ENCODE measurements at places on chromosomes 1 and 21. TPM values are rescaled to one million over a fixed set of nuclear protein-coding genes. Genes with fewer than 3 reads are reported as not detected.

Gene SPATA17
- polyA plus RNA-seq: 1.1 TPM

Gene DPT
- 0.06 TPM for polyA plus RNA-seq

Gene XPR1
- polyA plus RNA-seq: 33.9 TPM

DNA sequence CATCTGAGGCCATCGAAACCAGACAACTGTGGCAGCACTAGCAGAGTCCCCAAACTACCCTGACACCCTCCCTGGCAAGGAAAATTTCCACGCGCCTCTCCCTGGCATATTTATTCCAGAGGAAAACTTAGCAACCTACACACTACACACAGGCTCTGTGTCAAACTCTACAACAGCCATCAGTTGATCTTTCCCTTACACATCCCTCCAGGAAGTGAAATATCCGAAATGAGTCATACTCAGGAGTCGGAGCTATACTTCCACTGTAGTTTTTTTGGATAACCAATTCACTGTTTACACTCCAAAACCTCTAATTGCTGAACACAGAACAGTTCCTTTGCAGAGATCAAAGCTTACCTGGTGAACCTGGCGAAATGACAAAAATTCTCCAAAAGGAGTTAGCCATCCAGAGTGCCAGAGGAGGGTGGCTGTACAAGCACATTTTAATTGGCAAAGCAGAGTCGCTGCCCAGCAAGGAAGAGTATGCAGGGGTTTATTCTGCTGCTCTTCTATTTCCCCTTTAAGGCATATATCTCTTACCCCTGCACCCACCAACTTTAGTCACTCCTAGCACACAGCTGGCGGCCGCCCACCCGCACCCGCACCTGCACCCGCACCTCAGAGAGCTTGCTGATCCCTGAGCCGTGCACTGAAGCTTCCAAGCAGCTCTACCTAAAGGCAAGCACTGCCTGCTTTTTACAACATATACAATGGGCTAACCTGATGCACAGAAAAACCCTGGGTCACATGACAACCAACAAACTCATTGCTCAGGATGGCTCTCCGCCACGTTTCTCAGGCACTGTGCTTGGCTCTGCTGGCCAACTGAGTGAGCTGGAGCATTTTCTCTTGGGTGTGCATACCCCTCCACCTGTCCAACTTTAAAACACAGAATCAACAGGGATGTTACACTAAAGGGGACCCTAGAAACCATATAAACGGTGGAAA lies 54.9 kb downstream of the CAPZB start:
- DNase-seq: no peak

DNA sequence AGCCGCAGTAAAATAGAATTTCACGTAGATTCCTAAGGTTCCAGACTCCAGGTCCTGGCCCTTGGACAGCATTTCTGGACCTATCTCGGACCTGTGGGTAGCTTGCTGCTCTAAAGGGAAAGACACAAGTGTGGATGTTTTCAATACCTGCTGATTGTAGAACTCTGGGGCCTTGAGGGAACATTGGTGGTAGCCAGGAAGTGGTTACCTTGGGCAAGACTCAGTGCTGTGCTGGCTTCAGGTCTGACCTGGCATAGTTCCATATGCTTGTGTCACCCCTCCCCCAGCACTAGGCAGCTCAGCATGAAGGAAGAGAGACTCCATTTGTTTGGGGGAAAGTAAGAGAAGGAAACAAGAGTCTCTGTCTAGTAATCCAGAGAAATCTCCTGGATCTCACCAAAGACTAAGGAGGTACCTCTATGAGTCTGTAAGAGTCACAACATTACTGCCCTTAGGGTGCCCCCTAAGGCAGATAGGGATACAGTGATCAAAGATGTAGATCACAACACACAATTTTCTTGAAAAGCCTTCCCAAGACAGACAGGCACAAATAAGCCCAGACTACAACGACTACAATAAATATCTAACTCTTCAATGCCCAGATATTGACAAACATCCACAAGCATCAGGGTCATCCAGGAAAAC lies 398.8 kb downstream of the TGFB2 start:
- no peak for DNase-seq

GRCh38 chr1:167860231-167860923 lies 53.6 kb downstream of the ADCY10 start:
- DNase-seq: no peak

DNA sequence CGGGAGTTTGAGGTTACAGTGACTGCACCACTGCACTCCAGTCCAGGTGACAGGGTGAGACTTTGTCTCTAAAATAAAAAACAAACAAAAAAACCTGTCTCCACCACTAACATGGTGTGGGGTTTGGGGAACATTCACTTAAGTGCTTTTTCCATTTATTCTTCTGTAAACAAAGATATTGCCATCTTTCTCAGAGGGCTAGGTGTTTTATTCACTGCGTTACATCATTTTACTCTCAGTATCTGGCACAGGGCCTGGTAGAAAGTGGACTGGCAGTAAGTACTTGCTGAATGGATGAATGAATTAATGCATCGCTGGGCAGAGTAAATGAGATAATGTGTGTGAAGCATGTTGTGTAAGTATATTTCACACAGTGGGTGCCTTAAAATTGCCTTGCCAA lies 20.1 kb downstream of the KIAA0040 start:
- no peak for DNase-seq

- no peak for DNase-seq
These were observed 73.1 kb upstream of the GJB5 start for GRCh38 chr1:34681480-34682451.
